ENCODE measurements at places on chromosomes 2 and 18. TPM values are rescaled to one million over a fixed set of nuclear protein-coding genes. Genes with fewer than 3 reads are reported as not detected.

- DNase-seq, result no peak
These were observed 401.8 kb downstream of the KCNJ3 start for GRCh38 chr2:155100261-155100660.

DNA sequence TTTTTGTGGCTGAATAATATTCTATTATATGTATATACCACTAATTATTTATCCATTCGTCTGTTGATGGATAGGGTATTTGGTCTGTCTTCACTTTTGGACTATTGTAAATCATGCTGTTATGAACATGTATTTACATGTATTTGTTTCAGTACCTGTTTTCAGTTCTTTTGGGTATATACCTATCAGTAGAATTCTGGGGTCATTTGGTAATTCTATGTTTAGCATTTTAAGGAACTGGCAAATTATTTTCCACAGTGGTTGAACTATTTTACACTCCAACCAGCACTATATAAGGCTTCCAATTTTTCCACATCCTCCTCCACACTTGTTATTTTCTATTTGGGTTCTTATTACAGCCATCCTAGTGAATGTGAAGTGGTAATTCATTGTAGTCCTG is 12.4 kb upstream of the TANK start:
- no peak for DNase-seq

The SULT1C4 gene
- 1.8 TPM for total RNA-seq

The IL36RN gene
- total RNA-seq, result 0.14 TPM

Data from astrocyte (in vitro differentiated cells and primary cell).